Stimulated activated naive B cell treated with anti-CD40 and anti-IgM and Interleukin-4, amounts not matched to agents 10 μg/mL and 1 μg/mL and 100 μg/mL, for 72 hours (primary cell): ENCODE measurements at places on chromosomes 1 and 21.

DNA sequence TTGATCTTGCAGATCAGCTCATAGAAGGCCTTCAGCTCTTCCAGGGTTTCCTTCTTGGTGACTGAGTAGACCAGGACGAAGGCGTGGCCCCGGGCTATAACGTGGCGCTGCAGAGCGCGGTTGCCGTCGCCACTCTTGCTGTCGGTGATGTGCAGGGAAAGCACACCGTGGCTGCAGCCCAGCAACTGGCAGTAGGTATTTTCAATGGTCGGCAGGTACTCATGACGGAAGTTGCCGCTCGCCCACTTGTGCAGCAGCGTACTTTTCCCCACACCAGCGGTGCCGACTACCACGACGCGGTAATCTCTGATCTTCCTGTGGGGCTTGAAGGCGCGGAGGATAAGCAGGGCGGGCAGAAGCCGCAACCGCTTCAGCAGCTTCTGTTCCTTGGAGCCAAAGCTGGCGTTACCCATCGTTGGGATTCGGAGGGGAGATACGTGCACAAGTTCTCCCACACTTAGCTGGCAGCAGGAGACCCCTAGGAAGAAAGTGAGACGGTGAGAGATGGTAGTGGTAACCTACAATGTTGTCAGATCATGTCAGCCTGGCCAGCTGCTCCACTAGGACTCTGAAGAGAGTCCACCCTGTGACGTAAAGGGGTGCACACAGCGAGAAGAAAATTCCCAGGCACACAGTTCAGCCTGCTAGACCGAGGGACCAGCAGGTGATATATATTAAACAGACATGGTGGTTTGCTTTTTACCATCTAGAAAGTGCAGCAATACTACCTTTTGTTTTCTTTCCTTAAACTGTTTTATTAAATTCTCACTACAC, 3.4 kb downstream of the DIRAS3 start:
- H3K27ac ChIP-seq, result peak overlapping the region; percentile 76
- H3K36me3 ChIP-seq, result no peaks in the 10 kb centered on the region
- H3K27me3 ChIP-seq, result peaks cover 18% of the 10 kb centered on the region
- H3K4me3 ChIP-seq, result no peak overlapping the region
- DNase-seq, result no peak

DNA sequence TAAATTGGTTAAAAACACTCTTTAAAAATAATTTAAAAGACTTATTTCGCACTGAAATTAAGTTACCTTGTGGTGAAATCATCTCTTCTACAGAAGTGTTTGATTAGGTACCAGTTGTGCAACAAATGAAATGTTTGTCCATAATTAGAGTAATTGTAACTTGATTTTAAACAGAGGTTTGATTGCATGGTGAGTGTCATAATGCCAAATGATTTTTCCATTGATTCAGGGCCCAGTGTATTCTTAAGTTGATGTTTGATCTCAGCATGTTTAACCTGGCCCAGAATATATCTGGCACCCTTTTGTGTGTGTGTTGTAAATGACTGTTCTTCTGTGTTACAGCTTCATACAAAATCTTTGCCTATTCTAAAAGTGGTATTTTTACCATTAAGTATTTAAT, 28.5 kb downstream of the LRRC8B start:
- H3K27ac ChIP-seq, result no peak overlapping the region
- no peak for DNase-seq
- H3K4me1 ChIP-seq, result peaks cover 27% of the 10 kb centered on the region

DNA sequence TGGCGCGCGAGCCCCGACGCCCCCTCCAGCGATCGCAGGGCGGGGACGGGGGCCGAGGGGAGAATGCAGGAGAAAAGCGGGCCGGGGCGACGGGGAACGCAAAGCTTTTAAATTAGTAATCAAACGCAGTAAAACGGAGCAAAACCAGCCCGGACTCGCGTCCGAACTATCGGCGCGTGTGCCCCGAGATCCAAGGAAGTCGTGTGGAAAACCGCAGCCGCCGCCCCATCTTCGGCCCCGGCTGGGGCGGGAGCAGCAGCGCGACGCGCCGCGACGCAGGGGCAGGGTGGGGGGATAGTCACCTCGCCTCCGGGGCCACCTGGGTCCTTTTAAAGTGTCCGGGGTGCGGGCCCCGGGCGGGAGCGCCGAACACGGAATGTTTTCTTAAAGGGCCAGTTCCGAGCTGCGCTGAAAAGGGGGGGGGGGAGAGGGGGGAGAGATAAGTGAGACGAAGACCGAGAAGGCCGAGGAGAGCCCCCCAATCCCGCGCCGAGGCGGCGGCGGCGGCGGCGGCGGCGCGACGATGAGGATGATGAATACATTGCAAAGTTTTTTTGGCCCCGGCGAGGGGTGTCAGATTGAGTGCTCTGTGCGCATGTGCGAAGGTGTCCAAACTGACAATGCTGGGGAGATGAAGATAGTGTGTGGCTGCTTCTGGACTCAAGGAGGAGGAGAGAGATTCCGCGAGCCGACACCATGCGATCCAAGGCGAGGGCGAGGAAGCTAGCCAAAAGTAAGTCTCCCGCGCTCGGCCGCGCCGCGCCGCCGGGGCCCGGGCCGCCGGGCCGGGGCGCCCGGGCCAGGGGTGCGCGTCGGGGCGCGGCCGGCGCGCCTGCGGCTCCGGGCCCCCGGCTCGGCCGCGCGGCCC, at the start of gene PRDM16:
Gene PRDM16 (plus strand): TSS at position 640 of the 868 bp plus-strand sequence. CDS start 57 bp downstream, at position 697.
- peaks cover 22% of the 10 kb centered on the region for H3K27me3 ChIP-seq
- peak within 1 kb of the TSS; percentile 82 for H3K4me3 ChIP-seq
- DNase-seq, result no peak
- peaks cover 4% of the 10 kb centered on the region for H3K4me1 ChIP-seq

DNA sequence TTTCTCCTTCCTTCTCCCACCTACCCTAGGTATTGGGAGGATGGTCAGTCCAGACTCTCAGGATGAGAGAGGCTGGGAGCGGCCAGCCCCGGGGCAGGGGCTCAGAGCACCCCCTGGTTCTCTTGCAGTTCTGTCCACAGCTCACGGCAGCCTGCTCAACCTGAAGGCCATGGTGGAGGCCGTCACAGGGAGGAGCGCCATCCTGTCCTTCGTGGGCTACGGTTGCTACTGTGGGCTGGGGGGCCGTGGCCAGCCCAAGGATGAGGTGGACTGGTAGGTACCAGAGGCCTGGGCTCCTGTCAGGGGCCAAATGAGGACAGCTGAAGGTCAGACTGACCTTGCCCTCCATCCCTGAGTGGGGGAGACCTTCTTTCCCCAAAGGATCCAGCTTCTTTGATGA, 4.2 kb downstream of the PLA2G2F start:
- no peak for DNase-seq
- no peaks in the 10 kb centered on the region for H3K36me3 ChIP-seq
- H3K27ac ChIP-seq, result no peak overlapping the region
- H3K4me1 ChIP-seq, result no peaks in the 10 kb centered on the region

- H3K27me3 ChIP-seq, result no peaks in the 10 kb centered on the region
- H3K27ac ChIP-seq, result no peak overlapping the region
Measured at GRCh38 chr1:236575523-236575922, 28.8 kb downstream of the HEATR1 start.
